Inflammatory macrophage treated with lipopolysaccharide for 1 hour (primary cell): ENCODE measurements at places on chromosomes 3 and 15.

GRCh38 chr3:23202921-23203707 is at the start of gene UBE2E2:
Gene UBE2E2 (plus strand): TSS chr3:23203327.
- peak; percentile 74 for DNase-seq

DNA sequence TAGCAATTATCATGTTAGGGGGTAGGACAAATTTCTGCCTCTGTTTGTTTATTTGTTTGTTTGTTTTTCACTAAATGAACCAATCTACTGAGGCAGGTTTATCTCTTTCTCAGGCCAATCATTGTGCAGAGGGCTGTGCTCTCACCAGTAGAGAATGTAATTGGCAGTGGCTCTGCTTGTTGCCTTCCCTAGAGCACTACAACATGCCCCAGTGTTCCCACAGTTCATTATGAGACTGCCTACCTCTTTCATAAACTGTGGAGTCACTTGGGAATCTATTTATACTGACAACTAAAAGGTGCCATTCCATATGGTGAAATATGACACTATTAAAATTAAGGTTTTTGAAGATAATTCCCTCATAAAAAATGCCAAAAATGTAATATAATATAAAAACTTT is 196.3 kb upstream of the ALCAM start:
- DNase-seq: no peak

DNA sequence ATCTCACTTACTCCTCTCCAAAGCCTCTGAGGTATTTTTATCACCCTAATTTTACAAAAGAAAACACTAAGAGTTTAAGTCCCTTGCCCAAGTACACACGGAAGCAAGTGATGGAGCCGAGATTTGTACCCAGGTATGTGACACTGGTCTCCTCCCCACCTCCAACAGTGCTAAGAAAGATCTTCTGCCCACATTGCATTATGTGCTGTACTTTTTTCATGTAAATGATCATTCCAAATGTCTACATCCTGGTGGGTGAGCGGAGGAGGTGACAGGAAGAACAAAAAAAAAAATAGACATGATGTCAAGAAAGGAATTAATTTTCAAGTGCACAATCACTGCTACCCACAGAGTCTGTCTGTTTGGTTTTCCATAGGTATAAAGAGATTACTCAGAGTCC is 694.1 kb downstream of the FHIT start:
- DNase-seq: no peak

GRCh38 chr3:149282322-149282721 is 51.1 kb downstream of the TM4SF18 start:
- DNase-seq: no peak

- DNase-seq: no peak
Observed at GRCh38 chr3:71202848-71203533, 380.5 kb downstream of the FOXP1 start.
